ENCODE measurements at places on chromosomes 1 and 21.

DNA sequence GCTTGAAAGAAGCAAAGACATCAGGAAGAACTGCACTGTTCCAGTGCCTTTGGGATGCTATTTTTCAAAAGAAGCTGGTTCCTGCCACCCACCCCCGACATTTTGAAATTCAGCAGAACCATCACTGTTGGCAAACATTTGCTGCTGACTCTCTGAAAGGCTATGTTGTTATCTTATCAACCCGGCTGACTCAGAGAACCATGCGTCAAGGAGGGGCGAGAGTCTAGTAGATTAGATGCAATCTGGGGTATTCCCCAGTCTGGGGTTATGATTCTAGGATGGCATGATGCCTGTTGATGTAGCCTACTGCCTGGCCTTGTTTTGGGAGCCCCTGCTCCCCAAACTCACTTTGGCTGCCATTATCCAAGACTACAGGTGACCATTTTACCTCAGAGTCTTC is 267.8 kb upstream of the RUNX1 start:
- no peak for DNase-seq

DNA sequence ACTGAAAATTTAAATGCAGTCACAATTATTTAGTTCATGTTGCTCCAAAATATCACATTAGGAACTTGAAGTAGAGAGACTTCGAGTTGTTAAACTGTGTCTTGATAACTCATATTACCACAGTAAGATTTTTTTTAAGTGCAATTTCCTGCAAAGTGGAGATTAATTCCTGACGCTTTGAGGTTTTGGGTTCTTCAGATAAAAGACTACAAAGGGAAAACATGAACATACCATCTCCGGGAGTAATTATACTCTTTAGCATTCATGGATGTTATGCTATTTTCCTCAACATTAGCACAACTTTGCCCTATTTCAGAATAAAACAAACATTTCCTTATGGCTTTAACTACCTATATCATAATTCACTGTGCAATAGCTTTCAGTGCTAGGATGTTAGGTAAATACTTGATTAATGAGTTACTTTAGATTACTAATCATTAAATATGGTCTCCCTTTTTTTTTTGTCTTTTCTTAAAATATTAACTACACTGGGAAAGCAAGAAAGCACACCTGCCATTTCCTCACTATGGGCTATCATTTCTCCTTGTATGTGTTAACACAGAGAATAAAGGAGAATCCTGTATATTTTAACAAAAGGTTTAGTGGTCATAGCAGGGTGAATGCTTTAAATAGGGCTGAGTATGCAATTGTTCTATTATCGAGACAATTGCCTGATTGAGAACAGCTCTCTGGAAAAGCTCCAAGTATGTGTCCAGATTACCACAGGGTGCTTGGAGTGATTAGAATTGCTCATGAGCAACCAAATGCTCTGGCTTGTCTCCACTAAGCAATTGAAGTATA is 252.5 kb upstream of the C1orf105 start:
- no peak for DNase-seq

DNA sequence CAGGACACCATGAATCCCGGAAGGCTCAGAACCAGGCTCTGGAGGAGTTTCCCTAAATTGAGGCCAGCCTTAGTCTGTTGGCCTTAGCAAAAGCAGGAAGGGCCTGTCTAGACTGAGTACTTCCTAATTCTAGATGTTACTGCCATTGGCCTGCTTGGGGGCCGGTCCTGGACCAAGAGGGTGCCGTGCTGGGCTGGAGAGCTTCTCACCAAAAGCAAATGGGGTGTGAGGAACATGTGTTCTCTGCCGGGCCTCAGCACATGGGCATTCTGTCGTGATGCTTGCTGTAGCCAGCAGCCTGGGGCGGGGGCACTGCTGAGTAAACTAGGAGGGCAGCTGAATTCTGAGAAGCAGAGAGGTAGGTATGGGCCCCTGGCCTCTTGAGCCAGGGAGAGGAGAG is 35.7 kb upstream of the MAN1C1 start:
- no peak for DNase-seq

- no peak for DNase-seq
These were observed 59.8 kb upstream of the MUTYH start for GRCh38 chr1:45400049-45400448.

DNA sequence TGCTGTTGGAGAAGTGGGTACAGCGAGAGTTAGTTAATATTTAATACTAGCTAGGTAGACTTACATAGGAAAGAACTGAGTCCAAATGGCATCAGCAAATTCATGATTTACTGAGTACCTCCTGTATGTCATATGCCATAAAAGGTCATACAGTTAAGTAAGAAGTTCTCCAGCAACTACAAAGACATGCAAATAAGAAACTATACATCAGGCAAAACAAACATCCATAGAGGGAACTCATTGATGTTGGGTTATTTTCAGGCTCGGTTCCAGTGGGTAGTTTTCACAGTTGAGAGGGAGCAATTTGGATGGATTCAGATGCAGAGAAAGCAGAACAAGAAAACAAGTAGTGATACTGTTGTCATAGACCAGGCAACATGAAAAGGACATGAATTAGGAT is 164.9 kb upstream of the L1TD1 start:
- no peak for DNase-seq

DNA sequence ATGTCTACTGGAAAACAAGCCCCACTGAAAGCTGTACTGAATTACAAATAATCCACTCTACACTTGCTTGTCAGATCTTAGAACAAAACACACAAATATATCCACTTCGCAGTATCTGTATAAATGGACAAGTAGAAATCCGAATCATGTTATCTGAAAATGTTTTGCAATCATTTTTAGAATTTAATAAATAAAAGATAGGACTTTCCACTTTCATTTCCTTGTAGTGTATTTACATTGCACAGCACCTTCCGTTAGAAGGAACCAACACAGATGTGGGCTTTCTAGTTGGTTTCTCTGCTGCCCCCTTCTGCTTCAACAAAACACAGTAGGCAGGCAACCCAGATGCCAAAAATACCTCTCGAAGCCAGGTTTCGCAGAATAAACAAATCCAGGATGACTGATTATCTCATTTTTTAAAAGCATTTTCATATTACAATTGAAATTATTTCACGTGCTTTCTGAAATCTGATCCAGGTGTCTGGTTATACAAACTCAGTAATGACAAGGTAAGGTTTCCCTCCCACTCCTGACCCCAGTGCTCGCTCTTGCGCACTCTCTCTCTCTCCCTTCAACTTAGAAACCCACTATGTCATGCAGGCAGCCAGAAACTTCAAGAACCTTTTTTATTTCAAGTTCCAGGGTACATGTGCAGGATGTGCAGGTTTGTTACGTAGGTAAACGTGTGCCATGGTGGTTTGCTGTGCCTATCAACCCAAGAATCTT is 389.9 kb downstream of the SMYD3 start:
- no peak for DNase-seq

GRCh38 chr1:5571861-5572401 is 420.3 kb downstream of the NPHP4 start:
- DNase-seq = no peak

GRCh38 chr1:22773981-22774832 is 63.6 kb downstream of the EPHB2 start:
- peak; percentile 94 for DNase-seq

- DNase-seq = peak; percentile 83
These were observed 12.1 kb downstream of the IL24 start for GRCh38 chr1:206909161-206909882.

- no peak for DNase-seq
These were observed 40.5 kb downstream of the MRPS6 start for GRCh38 chr21:34113842-34114241.

DNA sequence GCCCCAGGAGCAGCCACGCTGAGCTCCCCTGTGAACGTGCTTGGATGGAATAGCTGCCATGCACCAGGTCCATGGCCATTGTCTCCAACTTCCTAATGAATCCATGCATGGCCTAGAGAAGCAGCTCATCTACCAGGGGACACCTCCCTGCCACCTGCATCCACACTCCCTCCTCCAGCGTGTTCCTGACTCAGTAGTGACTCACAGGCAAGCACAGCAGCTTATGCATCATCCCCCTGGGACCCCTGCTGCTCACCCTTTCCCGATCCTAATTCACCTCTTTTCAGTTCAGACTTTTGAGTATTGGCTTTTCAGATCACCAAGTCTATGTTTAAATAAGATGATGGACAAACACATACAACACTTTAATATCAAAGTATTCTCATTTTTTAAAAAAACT is 39.9 kb upstream of the TADA1 start:
- no peak for DNase-seq

DNA sequence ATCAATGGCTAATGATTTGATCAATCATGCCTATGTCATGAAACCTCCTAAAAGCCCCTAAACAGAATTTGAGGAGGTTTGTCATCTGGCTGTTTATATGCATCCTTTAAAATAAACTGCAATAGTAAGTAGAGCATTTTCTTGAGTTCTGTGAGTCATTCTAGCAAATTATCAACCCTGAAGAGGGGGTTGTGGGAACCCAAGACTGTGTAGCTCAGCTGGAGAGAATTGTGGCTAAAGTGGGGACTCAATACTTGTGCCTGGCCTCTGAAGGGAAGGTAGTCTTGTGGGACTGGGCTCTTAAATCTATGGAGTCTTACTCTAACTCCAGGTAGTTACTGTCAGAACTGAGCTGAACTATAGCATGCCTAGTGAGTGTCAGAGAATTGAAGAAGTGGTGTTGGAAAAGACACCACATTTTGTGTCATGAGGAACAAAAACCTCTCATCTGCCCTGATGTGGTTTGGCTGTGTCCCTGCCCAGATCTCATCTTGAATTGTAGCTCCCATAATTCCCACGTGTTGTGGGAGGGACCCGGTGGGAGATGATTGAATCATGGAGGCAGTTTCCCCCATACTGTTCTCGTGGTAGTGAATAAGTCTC is 402.4 kb downstream of the USH2A start:
- no peak for DNase-seq

DNA sequence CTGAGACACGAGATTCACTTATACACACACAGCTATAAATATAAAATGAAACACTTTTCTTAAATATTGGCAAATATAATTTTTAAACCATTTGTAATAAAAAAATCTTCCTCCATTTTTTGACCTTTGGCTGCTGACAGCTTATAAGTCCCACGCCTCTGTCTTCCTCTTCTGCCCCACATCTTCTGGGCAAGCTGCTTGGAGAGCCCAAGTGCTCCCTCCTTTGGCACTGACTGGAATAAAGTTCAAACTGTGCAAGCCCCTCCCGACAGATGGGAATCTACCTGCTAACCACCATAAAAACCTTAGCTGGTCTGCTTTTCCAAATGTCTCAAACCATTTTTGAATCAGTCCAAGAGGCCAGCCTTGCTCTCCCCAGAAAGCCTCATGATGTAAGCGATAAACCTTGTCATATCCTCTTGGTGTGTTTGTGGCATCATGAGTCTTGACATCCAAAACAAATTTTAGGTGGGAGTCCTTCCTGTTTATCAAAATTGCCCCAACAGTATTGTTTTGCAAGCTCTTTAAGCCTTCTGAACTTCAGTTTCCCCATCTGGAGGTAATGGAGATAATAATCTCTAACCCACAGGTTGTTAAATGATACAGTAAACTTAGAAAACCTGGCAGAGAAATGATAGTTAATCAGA is 99.8 kb downstream of the SNX7 start:
- no peak for DNase-seq

DNA sequence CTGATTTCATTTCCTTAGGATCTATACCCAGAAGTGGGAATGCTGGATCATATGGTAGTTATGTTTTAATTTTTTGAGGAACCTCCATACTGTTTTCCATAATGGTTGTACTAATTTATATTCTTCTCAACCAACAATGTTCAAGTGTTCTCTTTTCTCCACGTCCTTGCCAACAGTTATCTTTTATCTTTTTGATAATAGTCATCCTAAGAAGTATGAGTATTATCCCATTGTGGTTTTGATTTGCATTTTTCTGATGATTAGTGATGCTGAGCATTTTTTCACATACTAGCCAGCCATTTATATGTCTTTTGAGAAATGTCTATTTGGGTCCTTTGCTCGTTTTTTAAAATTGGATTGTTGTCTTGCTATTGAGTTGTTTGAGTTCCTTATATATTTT is 38.5 kb downstream of the ABCD3 start:
- DNase-seq = no peak

DNA sequence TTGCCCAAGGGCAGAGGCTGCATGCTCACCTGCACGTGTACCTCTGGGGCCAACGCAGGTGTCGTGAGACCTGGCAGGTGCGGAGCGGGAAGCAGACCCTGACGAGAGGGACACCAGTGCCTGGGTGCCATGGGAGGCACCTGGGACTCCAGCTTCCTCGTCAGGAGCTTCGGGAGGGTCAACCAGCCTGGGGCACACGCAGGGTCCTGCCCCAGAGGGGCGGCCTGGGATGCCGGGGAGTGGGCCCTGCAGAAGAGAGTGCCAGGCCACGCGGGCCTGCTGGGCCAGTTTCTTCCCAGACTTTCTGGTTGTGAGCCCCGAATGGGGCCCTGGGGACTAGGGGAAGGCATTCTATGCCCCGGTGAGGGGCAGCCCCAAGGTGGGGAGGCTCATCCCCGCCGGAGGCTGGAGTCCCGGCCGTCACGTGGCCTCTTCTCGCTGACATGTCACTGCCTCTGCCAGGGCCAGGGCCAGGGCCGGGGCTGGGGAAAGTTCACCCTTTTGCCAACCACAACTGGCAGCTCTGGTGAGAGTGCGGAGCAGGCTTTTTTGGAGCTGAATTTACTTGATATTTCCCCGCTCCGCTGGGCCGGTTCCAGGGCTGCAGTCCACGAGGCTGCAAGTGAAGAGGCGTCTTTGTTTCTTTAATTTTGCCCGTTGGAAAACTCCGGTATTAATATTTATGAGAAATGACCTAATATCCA is 38.5 kb upstream of the ACTRT2 start:
- DNase-seq = peak; percentile 78
